Activated naive CD4-positive, alpha-beta T cell treated with anti-CD3 and anti-CD28 coated beads, Interleukin-2, amount 50 U/mL, for 16 hours (primary cell): ENCODE measurements at places on chromosomes 5 and 9.
A peak's percentile ranks its signal among the peaks of the same experiment; 100 is the strongest.

- no peak for DNase-seq
Observed at GRCh38 chr9:121252104-121252851, 15.7 kb upstream of the GSN start.

DNA sequence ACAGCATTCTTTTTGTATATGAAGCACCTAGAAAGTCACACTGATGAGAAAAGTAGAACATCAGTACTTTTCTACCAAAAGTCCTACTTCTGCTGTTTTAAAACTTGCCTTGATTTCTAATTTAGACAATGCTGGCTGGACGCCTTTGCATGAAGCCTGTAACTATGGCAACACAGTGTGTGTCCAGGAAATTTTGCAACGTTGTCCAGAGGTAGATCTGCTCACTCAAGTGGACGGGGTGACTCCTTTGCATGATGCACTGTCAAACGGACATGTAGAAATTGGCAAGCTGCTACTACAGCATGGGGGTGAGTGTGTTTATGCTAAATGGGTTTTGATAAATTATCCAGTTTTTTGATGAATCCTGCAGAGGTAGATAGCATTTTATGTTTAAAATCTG lies 73.5 kb downstream of the SLF1 start:
- DNase-seq: no peak

DNA sequence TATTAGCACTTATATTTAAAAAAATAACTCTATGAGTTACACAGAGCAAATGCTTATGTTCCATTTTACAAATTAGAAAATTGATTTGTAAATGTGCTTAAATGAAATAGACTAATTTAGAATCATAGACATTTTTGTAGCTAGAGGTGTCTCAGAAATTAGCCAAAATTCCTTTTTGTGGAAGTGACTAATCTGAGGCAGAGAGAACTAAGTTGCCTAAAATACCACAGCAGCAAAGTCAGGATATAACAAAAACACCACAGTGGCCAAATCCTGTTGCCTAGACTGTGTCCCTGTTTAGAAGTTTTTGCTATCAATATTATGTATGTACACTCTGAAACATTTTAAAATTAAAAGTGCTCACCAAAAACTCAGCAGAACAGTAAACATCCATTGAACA lies 18.7 kb downstream of the ADAMTSL1 start:
- no peak for DNase-seq

DNA sequence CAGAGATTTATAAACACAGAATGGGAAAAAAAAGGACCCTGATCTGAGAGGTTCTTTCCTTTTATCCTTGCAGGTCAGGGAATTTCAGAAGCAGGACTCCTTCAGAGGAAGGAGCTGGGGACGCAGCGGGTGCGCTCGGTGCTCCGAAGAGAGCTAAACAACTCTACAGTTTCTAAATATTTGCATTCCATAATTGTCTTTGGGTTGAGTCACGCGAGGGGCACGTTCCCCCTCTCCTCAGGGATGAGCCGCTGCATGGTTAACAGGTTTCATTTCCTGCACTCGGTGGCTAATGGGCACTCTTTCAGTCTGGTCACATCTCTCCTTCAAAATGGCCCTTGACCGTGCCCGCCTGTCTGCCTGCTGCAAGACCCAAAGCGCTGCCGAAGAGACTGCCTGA lies 165.0 kb upstream of the HMHB1 start:
- no peak for DNase-seq

DNA sequence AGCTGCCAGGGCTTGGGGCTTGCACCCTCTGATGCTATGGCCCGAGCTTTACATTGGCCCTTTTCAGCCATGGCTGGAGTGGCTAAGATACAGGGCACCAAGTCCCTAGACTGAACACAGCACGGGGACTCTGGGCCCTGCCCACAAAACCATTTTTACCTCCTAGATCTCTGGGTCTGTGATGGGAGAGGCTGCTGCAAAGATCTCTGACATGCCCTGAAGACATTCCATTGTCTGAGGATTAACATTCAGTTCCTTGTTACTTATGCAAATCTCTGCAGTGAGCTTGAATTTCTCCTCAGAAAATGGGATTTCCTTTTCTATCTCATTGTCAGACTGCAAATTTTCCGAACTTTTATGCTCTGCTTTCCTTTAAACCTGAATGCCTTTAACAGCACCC lies 337.0 kb upstream of the SMC2 start:
- no peak for DNase-seq

- DNase-seq: no peak
Observed at GRCh38 chr5:104146652-104147051, 584.1 kb upstream of the NUDT12 start.

DNA sequence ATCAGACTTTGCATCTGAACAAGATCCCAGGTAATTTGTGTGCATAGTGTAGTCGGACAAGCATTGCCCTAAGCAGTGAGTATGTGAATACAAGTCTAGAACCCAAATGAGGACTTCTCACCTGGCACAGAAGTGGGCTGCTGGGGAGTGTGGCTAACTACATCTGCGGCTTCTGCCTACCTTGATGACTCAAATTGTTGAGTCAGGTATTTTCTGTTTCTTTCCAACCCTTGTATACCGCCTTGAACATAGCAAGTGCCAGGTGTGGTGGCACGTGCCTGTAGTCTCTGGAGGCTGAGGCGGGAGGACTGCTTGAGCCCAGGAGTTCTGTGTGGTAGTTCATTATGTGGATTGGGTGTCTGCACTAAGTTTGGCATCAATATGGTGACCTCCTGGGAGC lies 7.9 kb upstream of the JADE2 start:
- DNase-seq: no peak

- DNase-seq: no peak
Observed at GRCh38 chr5:149221326-149221725, 50.3 kb upstream of the AFAP1L1 start.

- no peak for DNase-seq
Observed at GRCh38 chr5:32233696-32234447, 59.8 kb upstream of the GOLPH3 start.

GRCh38 chr5:93107805-93108520 lies 473.1 kb downstream of the NR2F1-AS1 start:
- DNase-seq: no peak

GRCh38 chr5:154509784-154510555 lies 31.9 kb upstream of the HAND1 start:
- no peak for DNase-seq

- DNase-seq: no peak
Observed at GRCh38 chr9:111411266-111411665, 72.9 kb downstream of the ECPAS start.

- DNase-seq: no peak
Observed at GRCh38 chr9:129954868-129955550, 88.0 kb downstream of the FNBP1 start.

GRCh38 chr5:9401786-9402472 lies 143.9 kb downstream of the SEMA5A start:
- DNase-seq: no peak

DNA sequence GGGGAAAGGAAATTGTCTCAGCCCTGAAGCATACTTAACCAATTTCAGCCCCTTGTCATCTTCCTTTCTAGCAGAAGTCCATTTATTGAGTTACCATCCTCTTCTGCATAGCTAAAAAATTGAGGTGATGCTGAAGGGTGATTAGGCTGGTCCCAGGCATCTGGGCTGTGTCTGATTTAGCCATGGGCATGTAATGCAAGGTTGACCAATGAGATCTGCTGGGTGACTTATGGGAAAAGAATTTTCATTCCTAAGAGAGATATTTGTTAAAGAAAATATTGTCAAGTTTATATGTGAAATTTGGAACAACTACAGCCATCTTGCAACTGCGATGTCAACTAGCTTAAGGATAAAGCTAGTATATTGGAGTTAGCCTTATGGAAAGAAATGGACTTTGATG lies 5.1 kb downstream of the ITGA2 start:
- no peak for DNase-seq

DNA sequence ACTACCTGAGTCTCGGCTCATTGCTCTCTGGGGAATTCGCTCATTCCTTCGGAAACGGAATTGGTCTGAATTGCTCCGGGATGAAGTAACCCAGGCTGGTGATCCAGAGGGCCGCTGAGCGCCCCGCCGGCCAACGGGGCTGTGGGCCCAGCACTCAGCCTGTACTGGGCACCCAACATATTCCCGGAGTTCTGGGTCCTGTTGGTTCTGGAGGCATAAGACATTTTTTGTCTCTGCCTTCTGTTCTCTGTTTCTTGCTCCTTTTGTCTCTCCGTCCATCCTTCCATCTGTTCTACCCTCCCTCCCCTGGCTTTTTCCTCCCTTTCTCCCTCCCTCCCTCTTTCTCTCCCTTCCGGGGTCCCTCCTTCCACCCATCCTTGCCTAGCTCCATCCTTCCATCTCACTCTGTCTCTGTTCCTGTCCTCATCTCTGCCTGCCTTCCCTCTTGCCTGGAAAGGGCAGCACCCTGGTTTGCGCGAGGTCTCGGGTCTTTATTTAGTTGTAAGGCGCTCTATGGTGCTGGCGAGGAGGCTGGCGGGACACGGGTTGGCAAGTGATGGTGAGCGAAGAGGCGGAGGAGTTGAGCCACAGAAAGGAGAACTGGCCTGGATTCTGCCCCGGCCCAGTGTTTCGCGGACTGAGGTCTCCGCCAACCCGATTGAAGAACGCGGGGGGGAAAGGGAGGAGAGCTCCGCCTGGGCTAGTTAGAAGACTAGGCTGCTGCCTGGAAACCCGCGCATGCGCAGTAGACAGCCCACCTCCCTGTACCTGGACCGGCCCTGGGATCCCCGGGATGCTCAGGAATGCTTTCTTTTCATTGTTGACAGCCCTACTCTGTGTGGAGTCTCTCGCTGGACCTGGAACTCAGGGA lies 1468.0 kb downstream of the FOXD4L5 start:
- peak; percentile 58 for DNase-seq

DNA sequence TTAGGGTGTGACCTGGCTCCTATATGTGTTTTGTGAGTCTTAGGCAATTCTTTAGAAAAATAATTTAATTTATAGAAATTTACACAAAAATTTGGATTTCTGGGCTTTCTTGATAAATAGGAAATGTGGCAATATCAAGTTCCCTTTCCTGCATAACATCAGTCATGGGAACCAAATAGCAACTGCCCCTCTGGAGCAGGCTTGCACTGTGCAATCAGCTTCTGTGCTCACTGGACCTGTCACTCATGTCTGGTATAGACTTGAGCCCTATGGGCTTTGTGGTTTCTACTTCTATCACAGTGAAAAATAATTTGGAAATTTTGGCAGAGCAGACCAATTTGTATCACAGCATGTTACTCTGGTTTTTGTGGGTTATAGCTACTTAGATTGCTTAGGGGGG lies 131.7 kb downstream of the ADGRV1 start:
- DNase-seq: no peak

DNA sequence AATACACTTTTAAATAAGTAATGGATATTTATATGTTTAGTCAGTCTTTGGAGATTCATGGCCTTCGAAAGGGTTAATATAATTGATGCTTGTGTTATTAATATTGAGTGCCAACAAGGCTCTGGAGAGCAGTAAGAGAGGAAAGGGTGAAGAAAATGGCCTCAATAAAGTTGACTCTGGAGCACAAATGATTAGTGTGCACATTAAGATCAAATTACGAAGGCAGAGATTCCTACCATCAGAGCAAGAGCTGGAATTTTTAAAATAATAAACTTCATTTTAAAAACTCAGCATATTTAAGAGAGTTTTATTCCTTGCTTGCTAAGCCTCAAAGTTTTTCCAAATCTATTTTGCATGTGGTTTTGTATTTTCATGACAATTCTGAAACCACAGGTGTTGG lies 14.8 kb downstream of the SLC44A1 start:
- no peak for DNase-seq

GRCh38 chr5:151631941-151632340 lies 40.8 kb upstream of the FAT2 start:
- DNase-seq: no peak

DNA sequence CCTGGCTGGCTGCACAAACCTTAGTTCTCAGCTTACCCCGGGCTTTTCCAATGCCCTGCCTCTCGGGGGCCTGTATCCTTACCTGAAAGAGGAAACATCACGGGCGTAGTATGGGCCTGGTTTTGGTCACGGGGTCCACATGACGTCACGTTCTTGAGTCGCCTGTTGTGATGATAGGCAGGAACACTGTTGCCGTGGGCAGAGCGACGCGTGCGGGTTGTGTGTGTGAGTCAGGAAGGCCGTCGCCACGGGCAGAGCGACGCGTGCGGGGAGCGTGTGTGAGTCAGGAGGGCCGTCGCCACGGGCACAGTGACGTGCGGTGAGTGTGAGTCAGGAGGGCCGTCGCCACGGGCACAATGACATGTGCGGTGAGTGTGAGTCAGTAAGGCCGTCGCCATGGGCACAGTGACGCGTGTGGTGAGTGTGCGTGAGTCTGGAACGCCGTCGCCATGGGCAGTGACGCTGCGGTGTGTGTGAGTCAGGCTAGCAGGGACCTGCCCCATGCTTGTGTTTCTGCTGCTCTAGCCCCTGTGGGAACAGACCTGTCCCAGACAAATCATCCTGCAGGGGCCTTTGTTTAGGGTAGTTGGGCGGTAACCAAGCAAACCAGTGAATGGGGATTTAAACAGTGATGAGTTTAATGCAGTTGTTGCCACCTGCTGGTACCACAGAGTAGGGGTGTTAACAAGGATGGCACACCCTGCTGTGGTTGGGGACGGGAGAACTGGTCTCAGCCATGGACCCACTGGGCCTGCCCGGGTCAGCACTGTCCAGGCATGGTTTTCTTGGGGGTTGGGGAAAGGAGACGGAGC lies 19.8 kb downstream of the TRIP13 start:
- peak; percentile 37 for DNase-seq

DNA sequence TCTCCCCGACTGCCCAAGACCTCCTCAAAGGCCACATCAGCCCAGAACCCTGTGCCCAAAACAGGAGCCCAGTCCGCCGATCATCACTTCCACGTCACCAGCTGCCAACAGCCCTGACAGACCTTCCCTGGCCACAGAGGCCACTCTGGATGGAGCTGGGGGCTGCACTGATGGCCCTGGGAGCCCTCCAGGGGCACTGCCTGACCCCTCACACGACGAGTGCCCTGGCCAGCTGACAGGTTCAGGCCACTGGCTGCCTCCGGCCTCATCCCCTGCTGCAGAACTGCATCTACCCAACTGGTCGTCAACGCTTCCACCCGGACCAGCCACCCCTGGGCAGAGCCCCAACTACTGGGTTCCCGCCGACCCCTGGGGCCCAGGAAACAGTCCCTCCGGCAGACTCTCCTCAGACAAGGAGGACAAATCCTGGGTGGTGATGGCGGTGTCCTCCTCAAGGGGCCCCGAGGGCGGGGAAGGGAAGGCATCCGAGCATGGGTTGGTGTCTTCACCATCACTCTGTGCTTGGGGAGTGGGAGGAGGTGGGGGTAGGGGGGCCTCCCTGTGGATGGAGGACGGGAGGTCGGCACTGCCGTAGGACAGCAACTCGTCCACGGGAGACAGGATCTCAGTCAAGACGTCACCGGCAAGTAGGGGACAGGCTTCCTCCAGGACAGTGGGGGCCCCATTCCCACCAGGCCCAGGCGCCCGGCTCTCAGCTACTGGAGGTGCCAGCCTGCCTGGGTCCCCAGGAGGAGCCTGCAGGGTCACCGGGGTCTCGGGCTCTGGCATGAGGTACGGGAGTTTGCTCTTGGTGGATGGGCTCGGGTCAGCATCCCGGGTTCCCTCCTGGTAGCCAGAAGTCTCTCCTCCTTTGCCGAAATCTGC lies 7.9 kb upstream of the QSOX2 start:
- DNase-seq: no peak

GRCh38 chr9:615756-616155 lies 225.7 kb upstream of the DMRT1 start:
- no peak for DNase-seq

GRCh38 chr9:116943970-116944369 lies 256.9 kb downstream of the TRIM32 start:
- no peak for DNase-seq
